ENCODE measurements at places on chromosomes 2 and 18.

DNA sequence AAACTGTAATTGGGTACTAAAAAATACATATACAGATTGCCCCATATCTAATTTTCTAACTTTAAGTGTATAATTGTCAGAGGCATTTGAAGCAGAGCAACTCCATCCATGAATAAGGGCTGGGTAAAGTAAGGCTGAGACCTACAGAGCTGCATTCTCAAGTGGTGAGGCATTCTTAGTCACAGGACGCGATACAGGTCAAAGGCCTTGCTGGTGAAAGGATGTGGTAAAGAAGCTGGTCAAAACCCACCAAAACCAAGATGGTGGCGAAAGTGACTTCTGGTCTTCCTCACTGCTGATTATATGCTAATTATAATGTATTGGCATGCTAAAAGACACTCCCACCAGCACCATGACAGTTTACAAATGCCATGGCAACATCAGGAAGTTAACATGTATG, 50.0 kb downstream of the SLC8A1 start:
- no peak for DNase-seq

GRCh38 chr18:56245866-56246580, 392.4 kb downstream of the TXNL1 start:
- DNase-seq, result no peak

DNA sequence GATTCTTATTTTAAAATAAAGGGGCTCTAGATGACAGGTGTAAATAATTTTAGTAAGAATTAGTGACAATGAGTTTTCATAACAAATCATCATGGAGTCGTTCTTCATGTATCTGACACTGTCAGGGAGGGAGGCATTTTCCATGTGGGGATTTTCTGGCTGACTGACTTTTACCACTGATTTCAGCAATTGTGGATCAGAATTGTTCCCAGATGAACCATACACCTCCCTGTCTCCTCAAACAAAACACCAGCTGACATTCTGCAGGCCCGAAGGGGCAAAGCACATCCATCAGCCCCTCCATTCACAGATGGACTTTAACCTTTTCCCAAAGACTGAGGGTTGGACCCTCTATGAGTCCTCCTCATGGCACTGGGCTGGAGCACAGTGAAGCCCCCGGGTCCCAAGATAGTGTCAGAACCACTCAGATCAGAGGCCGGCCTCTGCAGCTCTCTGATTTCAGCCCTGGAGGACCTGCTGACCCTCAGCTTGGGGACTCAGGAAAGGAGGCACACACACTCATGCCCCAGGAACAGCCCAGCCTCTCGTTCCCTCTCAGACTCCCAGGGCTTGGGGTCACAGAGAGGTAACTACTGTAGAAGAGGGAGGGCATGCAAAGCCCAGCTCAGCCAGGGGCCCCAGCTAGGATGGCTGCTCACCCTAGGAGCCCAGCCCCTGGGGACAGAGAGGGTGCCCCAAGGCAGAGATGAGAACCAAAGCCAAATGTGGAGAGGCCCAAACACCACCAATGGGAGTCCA, 43.2 kb upstream of the LOXHD1 start:
- no peak for DNase-seq

DNA sequence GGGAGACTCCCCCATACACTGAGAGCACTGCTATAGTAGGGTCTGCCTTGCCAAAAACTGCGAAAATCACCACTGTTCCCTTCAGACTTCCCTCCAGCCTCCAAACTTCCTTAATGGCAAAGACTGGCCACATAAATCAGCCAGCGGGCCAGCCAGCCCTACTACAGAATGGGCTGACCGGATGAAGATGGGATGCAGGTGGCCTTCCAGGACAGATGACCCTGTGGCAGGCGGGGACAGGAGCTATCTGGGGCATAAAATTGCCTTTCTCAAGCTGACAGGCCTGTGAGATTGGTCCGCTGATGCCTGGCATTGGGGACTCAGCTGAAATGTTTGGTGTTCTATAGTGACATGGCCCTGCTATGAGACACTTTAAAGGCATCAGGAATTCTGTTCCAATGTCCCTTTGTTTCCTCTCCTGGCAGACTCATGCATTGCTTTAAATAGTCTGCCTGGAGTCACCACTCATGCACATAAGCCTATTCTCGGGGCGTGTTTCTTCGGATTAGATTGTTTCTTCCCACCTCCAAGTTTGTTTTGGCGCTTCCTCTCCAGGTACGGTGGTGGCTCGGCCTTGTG, 135.9 kb downstream of the ALPK2 start:
- no peak for DNase-seq

GRCh38 chr2:32652555-32653209, 24.8 kb downstream of the TTC27 start:
- DNase-seq, result no peak

- no peak for DNase-seq
These were observed 147.9 kb downstream of the MYCN start for GRCh38 chr2:16088035-16088801.

DNA sequence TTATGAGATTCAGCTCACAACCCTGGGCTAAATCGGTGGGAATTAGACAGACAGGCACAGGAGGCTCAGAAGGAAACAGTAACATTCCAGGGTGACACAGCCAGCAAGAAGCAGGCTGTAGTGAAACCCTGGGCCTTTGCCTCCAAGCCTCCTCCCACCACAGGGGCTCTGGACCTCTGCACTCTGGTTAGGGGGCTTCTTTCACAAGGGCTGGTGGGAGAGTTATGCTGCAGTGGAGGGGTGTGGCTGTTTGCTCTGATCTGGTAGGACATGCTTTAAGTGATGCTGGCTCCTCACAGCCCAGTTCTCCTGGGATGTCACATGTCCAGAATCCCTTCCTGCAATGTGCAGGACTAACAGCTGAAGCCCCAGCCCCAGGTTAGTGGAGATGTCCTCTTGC, 109.9 kb downstream of the TGFA start:
- DNase-seq, result no peak

DNA sequence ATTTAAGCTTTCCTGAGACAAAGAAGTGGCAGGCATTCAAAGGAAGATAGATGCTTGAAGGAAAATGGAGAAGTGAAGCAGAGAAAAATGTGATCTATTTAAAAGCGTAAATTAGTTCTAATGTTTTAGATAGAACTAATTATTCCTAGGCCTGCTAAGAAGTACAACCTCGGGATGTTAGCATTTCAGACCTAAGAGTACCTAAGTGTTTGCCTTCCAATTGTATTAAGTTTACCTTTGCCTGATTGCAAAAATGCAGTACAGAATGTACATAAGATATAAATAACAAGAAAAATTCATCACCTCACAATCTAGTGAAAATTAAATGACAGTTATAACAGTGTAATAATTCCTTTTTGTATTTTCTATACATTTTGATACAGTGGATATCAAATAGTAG, 71.1 kb upstream of the HNMT start:
- no peak for DNase-seq

- DNase-seq, result no peak
These were observed 15.2 kb downstream of the FBXO36 start for GRCh38 chr2:229937537-229937936.

- DNase-seq, result no peak
These were observed 143.5 kb upstream of the MSH6 start for GRCh38 chr2:47639467-47639866.

GRCh38 chr2:84874381-84875212, 6.3 kb downstream of the TRABD2A start:
- DNase-seq, result peak; percentile 68

GRCh38 chr2:56713161-56713676, 529.4 kb downstream of the CCDC85A start:
- no peak for DNase-seq

DNA sequence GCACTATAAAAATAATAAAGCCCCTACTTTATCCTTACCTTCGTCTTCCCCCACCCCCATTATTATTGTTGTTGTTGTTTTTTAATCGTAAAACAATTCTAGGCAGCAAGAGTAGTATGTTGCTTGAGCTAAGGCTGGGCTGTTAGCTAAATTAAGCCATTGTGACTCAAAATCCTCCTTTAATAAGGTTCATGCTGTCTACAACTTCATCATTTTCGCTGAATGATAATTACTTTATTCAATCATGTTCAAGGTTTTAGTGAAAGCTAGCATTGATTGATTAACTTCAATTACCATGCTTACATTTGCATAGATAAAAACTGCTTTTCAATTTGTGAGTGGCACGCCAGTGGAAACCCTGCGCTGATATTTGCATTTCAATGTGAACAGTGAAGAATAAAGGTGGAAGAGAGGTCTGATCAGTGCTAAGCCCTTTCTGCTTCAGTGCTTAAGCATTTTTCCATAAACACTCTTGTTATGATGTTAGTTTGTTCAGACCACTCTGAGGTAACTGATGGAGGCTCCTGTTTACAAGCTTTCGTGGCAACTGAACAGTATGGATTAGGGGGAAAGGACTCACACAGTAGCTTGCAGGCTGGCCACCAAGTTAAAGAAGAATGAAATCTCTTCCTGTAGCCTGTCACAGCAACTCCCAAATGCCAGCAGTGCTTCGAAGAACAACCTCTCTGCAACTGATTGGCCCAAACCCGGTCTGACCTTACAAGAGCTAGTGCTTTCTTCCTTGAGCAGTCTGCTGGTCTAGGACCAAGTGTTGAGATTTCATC, 156.8 kb downstream of the GPD2 start:
- DNase-seq, result no peak

GRCh38 chr2:231228223-231228622, 29.8 kb downstream of the ARMC9 start:
- no peak for DNase-seq

DNA sequence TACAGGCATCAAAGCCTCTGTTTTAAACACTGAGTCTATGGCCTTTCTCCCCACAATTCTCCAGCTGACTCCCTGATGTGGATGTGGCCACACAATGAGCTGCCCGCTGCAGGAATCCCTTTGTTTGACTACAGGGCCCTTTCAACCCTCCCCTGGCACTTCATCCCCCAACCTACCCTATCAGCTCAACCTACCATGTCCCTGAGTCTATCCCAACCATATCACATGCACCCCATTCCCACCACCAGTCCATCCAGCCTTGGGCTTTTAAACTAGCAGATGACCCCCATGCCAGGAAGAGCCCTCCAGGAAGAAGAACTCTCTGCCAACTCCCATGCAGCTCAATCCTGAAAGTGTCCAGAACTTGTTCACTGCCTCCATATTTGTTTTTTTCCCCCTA, 46.9 kb upstream of the TEX51 start:
- no peak for DNase-seq

GRCh38 chr18:74277296-74277695, 14.5 kb downstream of the CYB5A start:
- no peak for DNase-seq

GRCh38 chr2:150477347-150477746, 10.1 kb downstream of the RND3 start:
- DNase-seq, result no peak

- DNase-seq, result no peak
These were observed 44.0 kb upstream of the HPCAL1 start for GRCh38 chr2:10258726-10259125.

GRCh38 chr2:17540813-17541530, 476 bp downstream of the VSNL1 start:
- DNase-seq, result no peak

GRCh38 chr2:3130444-3130843, 247.2 kb downstream of the EIPR1 start:
- no peak for DNase-seq

DNA sequence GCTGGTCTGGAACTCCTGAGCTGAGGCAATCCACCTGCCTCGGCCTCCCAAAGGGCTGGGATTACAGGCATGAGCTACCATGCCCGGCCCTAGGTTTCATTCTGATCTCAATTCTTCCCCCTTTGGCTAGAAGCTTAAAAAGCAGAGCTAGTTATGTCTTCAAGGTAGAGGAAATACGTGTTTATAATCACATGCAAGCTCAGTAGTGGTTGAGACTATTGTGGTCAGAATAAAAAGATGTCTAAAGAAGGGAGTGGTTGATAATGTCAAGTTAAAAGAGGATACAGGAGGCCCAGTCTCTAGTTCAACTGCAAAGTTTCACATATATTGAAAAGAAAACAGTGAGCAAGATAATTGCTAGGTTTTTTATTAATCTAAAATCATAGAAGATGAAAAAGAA, 807.8 kb upstream of the ACVR2A start:
- no peak for DNase-seq

DNA sequence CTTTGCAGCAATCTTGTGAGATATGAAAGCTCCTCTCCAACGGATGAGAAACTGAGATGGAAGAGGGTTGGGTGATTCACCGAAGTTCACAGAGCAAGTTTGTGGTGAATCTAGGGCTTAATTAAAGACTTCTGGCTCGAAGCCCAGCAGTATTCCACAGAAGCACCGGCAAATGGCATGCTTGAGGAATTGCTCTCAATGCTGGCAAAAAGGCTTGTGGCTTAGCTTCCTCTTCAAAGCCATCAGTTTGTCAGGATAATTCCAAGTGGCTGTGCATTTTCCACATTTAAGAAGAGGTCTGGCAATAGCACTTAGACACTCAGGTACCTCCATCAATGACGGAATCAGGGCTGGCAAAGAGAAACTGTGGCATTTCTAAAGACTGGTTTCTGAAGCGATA, 98.7 kb upstream of the SLC66A3 start:
- no peak for DNase-seq

DNA sequence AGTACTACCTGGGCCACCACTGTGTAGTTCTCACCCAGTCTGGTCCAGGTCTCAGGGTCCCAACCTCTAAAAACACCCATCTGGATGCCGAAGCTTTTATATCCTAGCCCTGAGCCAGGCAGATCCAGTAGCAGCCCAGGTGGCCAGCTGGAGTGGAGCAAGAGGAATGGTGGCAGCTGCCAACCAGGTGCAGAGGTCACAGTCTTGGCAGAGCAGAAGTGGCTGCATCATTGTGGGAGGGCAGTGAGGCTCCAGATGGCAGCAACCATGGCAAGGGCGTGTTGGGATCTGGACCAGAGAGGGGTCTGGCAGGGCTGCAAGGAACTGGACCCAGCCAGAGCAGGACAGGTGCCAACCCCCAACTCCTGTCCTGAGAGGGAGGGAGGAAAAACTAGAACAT, 72.2 kb upstream of the AGAP1 start:
- no peak for DNase-seq

DNA sequence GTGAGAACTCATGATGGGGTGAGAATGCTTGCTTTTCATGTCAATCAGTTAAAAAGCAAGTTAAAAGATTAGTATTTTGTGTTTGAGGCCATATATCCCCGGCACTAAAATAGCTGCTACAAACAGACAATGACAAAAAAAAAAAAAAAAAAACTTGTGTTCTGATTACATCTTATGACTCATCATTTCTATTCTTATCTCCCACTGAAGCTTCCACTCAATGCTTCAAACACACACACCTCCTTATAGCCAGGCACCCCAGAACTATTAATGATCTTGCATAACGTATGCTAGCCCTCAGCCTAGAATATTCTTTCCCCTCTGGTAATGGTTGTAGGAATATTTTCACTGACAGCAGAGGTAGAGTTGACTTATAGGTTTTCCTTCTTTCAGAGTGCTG, 778.3 kb downstream of the TRIB2 start:
- DNase-seq, result no peak

GRCh38 chr2:56102866-56103265, 80.9 kb upstream of the CCDC85A start:
- no peak for DNase-seq

DNA sequence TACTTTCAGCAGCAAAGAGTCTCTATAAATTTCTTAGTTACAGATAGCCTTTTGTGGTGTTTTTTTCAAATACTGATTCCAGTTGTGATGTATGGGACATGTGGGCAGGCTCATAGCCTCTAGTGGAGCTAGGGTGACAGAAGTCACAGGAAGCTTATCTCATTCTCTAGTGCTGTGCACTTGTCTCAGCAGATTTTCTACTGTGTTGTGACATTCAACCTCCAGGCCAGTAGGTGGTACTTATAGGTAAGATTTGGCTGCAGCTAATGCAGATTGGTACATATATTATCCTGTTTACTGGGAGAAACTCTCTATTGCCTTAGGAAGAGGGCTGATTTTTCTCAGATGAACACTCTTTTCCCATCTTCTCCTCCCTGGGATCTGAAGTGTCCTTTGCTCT, 176.2 kb downstream of the CALCRL start:
- DNase-seq, result no peak
